ENCODE measurements at places on chromosomes 5 and 9.

DNA sequence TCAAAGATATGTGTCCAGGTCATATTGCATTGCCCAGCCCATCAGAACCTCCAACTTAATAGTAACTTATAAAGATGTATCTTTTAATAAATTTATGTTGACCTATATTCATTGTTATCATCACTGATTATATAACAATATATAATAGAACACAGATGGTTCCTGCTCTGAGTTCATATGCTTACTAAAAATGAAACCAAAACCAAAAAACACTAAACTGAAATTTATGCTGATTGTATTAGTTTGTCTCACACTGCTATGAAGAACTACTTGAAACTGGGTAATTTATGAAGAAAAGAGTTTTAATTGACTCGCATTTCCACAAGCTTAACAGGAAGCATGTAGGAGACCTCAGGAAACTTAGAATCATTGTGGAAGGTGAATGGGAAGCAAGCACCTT, 462.5 kb upstream of the TYRP1 start:
- DNase-seq = no peak

DNA sequence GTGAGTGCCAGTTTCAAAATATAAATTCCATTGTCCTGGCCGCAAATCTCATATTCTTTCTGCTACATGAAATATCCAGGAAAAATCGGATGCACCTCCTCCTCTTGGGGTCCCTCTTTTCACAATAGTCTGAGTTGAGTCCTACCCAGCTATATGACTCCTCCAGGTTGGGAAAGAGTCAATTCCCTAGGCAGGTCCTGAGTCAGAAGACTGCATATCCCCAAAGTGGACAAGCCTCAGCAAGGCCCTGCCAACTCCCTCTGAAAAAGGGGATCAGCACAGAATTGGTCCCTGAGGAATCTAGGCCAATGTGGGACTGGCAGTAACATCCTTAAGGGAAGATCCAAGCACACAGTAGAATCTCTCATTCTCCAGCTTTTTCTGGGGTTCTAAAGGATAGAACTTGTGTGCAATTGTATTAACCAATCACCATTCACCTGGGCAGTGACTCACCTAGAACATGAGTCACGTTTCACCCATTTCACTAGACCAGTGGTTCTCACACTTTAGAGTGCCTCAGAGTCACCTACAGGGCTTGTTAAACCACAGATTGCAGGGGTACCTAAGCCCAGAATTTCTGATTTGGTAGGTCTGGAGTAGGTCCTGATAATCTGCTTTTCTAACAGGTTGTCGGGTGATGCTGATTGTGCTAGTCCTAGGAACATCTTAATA, 44.7 kb upstream of the TMEM215 start:
- DNase-seq = no peak

DNA sequence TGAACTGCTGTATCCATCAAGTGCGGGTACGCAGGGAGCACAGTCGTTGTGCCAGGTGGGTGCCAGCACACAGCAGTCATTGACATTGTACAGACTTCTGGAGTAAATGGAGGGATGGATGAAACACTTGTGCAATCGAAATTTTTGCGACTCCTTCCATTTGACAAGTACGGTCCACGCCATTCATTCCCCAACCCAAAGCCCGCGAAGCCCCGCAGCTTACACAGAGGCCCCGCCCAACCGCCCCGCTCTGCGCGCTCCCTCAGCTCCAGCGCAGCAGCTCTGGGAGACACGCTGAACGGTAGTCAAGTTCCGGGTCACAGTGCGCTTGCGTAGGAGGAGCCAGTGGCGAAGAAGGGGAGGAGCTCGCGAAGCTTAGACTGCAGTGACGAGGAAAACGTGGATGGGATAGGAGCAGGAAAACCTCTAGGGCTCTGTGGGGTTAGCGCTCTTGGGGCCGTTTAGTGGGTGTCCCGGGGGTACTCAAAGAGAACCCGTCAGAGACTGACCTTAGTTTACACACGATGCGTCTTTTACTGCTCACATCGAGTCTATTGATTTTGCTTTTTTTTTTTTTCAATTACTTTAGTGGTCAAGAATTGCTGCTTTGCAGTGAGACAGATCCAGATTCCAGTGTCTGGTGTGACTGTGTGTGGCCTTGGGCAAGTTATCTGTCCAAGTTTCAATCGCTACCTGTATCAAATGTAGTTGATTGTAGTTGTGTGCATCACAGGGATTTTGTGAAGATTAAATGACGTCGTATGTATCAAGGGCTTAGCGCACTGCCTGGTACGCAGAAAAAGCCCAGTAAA, 15.3 kb upstream of the MSANTD3 start:
- DNase-seq = peak; percentile 69

DNA sequence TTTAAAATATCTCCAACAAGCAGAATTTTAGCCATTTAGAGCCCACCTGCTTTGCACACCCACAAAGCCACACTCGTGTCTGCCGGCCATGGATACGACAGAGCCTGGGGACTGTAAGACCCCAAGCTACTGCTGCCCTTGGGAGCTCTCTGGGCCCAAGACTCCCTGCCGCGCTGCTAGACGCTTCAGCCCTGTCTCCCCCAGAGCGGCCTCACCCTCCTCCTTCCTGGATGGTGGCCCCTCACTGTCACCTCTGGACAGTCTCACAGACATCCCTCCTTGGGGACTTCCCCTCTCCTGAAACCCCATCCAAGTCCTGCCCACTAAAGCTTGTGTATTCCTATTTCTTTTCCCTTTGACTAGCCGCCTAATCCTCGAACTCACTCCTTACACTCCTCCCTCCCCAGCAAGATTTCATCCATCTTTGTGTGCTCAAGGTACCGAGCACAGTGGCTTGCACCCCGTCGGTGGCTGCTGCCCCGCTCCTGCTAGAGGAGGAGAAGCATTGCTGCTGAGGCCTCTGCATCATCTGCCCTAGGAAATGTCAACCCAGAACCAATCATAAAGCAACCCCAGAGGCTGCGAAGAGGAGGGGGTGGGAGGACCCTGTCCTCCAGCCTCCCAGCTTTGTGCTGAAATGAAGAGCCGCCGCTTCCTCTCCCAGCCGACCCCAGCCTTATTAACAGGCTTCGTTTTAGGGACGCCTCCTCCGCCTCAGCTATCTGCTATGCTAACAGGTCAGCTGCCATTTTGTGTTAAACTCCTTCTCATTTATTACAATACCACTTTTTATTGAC, 71.2 kb downstream of the CFAP77 start:
- DNase-seq = no peak

GRCh38 chr9:91655215-91655614, 231.6 kb upstream of the NFIL3 start:
- DNase-seq = no peak

DNA sequence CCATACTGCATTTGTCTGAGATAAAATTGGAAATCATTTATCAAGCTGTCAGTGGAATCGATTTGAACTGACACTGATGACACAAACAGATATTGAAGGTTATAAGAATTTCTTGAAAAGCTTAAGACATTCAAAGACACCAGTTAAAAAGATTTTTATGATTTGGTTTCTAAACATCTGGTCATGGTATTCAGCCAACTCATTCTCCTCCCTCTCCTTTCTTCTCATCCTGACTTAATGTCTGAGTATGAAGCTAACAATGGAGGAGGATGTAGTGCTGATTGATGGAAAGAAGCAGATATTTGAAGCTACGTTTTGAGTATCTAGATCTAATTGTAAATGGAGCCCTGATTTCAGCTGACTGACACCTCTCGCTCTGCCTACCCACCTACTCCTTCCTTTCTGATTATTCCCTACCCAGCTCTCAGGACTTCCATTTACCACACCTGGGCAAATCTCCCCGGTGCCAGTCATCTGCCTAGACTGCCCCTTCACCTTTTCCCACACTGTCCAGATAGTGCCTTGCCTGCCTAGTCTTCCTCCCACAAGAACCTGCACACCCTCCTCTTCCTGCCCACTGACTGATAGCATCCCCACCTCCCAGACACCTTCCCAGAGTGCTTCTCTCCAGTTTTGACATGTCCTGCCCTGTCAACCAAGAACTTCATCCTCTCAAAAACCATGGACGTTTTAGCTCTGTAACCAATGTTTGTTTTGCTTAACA, 20.7 kb upstream of the LIFR start:
- no peak for DNase-seq

GRCh38 chr9:72996114-72996513, 43.3 kb upstream of the ALDH1A1 start:
- no peak for DNase-seq

DNA sequence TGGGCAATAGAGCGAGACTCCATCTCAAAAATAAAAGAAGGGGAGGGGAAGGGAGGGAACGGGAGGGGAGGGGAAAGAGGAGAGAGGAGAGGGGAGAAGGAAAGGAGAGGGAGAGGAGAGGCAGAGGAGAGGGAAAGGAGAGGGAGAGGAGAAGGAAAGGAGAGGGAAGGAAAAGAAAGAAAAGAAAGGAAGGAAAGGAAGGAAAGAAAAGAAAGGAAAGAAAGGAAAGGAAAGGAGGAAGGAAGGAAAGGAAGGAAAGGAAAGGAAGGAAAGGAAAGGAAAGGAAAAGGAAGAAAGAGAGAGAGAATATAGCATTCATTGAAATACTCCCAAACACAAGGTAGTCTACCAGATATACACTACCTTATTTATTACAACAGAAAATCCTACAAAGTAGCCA, 44.8 kb downstream of the SUSD1 start:
- no peak for DNase-seq
